ENCODE measurements at places on chromosomes 3 and 15.
A peak's percentile ranks its signal among the peaks of the same experiment; 100 is the strongest.

- DNase-seq = no peak
Observed at GRCh38 chr3:170907637-170908234, 701 bp downstream of the EIF5A2 start.

DNA sequence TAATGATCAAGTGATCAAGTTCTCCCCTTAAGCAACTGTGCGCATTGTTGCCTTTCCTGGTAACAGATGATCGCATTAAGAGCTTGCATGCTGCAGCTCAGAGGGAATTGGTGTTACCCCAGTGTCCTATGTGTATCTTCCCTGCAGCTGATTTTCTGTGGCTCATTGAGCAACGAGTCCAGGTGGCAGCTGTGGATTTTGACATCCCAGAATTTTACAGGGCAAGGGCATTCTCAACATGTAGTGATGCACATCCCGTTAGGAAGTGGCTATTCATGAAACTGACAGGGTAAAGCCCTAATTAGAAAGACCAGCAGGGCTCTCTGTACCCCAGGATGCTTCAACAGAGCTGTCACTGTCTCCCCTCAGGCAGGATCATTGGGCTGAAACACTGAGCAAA, 232.8 kb downstream of the AGBL1 start:
- no peak for DNase-seq

DNA sequence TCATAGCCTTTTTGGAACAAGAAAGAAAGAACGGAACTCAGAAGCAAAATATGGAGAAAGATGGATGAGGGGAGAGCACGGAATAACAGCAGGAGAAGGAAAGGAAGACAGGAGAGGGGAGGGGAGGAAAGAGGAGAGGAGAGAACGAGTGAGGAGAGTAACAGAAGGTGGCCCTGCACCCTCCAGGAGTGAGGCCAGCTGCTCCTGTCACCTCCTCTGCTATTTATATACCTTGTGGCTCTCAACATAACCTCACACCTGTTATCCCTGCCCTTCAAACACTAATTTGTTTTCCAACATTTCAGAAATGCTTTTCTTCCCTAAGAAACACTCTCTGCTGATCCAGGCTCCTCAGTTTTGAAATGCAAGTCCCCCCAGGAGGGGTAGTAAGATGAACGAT, 53.4 kb upstream of the ATP2B2 start:
- no peak for DNase-seq

GRCh38 chr3:155443815-155444214, 150.3 kb upstream of the STRIT1 start:
- DNase-seq = no peak

DNA sequence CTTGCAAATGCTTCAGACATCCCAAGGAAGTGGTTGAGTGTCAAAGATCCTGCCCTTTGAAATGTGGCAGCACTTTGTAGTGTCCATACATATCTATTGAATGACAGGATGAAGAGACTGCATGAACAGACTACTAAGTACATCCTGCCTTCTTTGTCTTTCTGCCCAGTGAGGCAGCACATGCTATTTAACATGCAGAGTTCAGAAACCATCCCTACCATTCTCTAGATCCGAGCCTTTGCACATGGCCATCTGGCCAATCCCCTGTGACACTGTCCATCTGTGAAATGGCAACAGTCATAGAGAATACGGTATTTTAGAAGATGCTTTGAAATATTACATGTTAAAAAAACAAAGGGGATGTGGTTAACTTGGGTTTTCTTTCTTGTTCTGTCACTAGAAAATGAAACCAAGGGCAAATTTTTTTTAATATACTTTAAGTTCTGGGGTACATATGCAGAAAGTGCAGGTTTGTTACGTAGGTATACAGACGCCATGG, 519.6 kb downstream of the NTRK3 start:
- no peak for DNase-seq

DNA sequence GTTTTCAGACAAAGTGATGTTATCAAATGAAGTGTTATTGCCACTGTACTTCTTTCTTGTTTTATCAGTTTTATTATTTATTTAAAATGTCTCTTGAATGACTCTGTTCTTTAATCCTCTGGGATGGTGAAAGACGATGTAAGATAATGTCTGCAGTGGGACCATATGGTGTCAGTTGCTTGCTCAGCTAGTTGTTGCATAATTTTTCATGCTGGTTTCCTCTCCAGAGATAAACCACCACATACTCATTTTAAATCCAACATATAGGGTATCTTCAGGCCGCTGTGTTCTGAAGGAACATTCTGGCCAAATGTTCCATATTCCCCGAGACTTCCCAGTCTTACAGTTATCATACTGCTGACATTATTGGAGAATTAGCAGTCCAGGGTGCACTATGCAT, 75.9 kb downstream of the GABRG3 start:
- DNase-seq = no peak

DNA sequence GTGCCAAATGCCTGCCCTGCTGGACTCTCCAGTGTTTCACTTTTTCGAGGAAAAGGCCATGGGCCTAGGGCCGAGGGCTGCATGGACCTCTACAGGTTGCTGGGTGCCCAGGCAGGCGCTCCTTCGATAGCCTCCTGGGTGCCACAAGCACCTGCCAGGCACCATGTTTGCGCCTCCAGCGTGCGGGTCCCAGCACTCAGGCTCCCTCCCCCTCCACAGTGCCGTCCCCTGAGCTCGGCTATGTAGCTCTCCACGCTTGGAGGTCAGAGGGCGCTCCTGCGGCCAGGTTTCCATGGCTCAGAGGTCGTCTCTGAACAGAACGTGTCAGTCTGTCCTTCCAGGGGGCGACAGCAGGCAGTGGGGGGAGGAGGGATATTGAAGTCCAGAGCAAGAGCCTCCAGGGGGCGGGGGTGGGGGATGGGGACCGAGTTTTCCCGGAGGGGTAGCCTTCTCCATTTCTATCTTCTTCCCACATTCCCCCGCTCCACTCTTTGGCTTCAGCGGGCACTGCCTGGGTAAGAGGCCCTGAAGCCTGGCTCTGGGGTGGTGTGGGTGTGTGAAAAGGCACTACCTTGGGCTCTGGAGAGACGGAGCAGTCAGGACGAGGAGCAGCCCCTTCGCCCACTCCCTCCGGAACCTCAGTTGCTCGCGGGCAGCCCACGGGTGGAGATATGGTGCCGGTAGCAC, 3.6 kb downstream of the ONECUT1 start:
- no peak for DNase-seq

DNA sequence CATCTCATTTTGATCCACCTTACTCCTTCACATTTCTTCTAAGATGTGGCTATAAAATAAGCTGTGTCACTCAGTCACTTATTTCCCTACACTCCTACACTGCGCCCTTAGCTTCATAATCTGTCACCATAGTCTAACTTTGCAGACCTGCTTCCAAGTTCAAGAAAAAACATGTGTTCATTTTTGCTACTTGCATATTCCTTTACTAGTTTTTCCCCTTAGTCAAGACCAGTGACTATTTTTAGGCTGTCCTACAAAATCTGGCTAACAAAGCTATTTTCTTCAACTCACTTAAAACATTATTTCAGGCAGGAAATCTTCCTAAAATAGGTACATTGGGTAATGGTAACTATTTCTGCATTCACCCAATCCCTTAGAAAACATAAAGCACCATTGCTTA, 272.5 kb downstream of the TBC1D5 start:
- DNase-seq = no peak

- no peak for DNase-seq
Observed at GRCh38 chr15:77985031-77985930, 92.2 kb downstream of the TBC1D2B start.

GRCh38 chr15:90761629-90762028, 44.5 kb downstream of the BLM start:
- DNase-seq = no peak

GRCh38 chr3:188827576-188827975, 344.2 kb upstream of the TPRG1 start:
- no peak for DNase-seq

DNA sequence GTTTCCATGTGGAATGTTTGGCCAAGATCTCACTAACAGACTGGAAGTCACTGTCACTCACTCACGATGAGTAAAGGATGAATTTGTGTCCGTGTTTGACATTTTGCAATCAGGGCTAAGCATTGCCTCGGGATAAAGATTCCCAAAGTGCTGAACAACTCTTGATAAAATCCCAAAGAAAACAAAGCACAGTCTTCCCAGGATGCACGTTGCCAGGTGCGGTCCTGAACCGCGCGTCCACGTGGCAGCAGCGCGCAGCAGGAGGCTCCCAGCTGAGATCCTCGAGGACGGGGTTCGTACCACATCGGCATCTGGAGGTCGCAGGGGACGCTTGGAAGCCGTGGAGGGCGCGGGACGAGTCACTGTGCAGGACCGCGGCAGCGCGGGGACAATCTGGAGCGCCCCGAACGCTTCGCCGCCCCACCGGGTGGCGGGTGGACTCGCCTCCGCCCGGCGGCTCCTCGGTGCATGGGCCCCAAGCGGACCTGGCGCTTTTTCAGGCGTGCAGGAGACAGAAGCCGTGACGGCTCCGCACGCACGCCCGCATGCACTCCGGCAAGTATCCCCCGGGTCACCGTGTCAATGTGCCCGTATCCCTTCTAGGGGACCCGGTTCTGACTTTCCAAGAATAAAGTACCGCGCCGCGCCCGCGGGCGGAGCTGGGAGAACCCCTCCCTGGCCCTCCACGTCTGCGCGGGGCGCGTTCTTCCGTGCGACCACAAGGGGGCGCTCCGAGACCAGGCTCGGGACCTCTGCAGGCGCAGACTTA, 17.7 kb downstream of the CPN2 start:
- peak; percentile 95 for DNase-seq

DNA sequence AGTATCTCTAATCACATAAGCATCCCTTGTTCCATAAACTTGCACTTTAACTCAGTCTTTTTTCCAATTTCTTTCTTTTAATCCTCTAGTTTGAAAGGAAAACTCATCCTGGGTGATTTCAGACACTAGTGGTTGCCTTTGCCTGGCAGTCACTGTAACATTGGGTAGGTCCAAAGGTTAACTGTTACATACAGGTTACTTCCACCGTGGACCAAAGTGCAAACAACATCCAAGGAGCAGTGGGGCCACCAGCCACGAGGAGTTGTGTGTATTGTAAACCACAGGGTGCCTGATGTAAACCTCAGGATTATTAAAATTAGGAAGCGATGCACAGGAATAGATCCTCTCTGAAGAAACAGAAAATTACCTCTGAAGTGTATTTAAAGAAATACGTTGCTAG, 75.0 kb downstream of the HCN4 start:
- DNase-seq = no peak

GRCh38 chr15:61479613-61480012, 250.5 kb upstream of the RORA start:
- no peak for DNase-seq

GRCh38 chr3:160735826-160736225, 20.2 kb upstream of the PPM1L start:
- no peak for DNase-seq

DNA sequence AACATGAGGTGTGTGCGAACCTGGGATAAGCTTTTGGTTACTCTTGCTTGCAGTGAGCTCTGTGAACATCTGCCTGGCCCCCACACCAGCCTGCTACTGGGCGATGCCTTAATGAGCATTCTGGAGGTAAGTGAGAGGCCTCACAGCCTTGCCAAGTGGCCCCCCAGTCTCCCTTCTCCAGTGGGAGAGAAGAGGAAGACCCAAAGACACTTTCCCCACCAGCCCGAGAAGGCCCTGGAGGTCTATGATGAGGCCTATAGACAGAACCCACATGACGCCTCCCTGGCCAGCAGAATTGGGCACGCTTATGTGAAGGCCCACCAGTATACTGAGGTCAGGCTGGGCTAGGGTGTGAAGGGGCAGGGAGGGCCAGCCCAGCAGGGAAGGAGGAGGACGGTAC, 22.5 kb downstream of the TTC21A start:
- DNase-seq = no peak

DNA sequence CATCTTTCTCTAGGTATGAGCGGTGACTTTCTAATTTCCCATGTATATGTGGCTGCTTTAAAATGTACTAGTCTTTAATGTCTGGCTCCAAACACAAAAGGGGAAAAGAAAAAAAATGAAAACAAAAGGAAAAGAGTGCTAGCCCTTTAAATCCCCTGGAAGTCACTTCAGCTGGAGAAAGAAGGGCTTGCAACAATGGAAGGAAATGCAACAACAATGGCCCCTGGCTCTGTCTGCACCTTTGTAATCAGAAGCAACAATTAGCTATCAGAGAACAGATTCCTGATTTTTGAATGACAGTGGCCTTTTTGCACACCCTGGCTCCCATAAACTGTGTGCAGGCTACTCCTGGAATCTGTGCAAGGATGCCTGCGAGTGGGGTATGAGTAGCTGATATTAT, 591.2 kb downstream of the FHIT start:
- DNase-seq = no peak

DNA sequence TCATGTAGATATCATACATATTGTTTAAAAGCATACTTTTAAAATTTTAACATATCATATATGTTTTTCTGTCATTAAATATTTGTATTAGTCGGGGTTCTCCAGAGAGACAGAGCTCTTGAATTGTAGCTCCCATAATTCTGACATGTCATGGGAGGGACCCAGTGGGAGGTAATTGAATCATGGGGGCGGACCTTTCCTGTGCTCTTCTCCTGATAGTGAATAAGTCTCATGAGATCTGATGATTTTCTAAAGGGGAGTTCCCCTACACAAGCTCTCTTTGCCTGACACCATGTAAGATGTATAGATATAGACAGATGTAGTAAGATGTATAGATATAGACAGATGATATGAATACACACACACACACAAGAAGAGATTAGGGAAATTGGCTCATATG, 161.2 kb upstream of the ABI3BP start:
- DNase-seq = no peak

GRCh38 chr3:170942011-170942410, 33.6 kb upstream of the EIF5A2 start:
- DNase-seq = no peak

DNA sequence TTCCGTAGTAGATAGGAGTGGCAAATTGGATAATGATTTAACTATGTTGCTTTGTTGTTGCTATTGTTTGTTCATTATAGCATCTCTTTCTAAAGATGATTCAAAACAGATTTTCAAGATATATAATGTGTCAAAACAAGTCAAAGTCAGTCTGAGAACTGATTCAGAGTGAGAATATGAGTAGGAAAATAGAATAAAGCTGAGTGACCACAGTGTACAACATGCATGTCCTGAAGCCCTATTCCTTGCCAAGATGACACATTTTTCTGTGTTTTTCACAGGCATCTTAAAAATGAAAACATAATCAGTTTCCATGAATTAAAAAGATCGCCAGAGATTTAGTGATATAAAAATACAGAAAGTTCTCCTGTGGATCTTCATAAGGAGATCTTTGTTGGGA, 57.0 kb upstream of the THRB start:
- DNase-seq = no peak

GRCh38 chr3:155420406-155420805, 126.9 kb upstream of the STRIT1 start:
- DNase-seq = no peak

- DNase-seq = peak; percentile 50
Observed at GRCh38 chr3:24185738-24186384, 240.8 kb downstream of the NR1D2 start.

GRCh38 chr3:138469874-138470273, 35.5 kb downstream of the ESYT3 start:
- DNase-seq = no peak

- DNase-seq = peak; percentile 27
Observed at GRCh38 chr3:157865352-157866000, 240.7 kb downstream of the SHOX2 start.

Data from stimulated activated effector memory CD8-positive, alpha-beta T cell treated with anti-CD3 and anti-CD28 coated beads, Interleukin-12 subunit alpha, Interleukin-12 subunit beta, amount 100 ng/mL, for 72 hours (primary cell).